ENCODE measurements at places on chromosomes 6 and 20.
A peak's percentile ranks its signal among the peaks of the same experiment; 100 is the strongest.

- no peak for DNase-seq
Measured at GRCh38 chr6:24865161-24865560, 66.4 kb upstream of the ARMH2 start.

GRCh38 chr20:53138454-53139262 lies 166.5 kb downstream of the TSHZ2 start:
- DNase-seq, result peak; percentile 64

- DNase-seq, result no peak
Measured at GRCh38 chr20:50887576-50887975, 43.7 kb downstream of the ADNP start.

DNA sequence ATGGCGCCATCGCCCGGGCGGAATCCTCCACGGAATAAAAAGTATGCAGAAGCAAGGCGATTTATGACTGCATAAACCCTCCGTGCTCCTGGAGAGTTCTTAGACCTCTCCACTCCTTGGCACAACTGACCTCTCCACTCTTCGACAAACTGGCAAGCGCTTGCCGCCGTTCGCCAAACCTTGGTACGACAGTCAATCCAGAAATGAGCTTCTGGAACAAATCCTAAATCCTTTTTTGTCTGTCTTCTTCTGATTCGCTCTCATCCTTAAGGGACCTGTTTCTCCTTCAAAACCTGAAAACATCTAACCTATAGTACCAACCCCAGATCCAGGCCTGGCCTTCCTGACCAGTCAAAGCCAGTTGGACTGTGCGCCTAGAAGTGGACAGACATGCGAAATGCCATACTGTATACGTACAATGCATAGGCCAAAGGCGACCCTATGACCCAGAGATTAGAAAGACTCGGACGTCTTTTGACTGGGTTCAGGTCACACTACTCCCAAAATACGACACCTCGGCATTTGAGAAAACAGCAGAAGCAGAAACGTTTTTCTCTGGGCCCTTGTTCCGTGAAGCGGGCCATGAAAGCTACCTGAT lies 59.4 kb downstream of the TRIM27 start:
- DNase-seq, result peak; percentile 76

DNA sequence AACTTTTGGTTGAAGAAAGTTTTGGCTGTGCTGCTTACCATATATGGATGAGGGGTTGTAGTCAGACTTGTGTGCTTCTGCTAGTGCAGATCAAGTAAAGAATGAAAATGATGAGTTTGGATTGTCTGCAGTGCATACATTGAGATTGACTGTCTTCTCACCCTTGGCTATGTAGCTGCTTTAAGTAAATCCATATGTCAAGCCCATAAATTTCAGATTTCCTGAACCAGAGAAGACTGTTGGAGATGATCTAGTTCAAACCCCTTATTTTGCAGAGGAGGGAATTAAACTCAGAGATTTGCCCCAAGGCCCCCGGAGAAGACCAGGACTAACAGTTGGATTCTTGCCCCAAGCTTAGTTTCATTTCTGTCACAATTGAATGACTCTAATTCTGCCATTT lies 67.2 kb downstream of the PKIB start:
- no peak for DNase-seq

DNA sequence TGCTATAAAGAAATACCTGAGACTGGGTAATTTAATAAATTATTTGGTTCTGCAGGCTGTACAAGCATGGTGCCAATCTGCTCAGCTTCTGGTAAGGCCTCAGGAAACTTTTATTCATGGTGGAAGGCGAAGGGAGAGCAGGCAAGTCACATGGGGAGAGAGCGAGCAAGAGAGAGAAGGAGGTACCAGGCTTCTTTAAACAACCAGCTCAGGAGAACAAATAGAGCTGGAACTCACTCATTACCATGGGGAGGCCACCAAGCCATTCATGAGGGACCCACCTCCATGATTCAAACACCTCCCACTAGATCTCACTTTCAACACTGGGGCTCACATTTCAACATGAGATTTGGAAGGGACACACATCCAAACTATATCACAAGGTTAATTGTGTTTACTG lies 44.9 kb upstream of the CRISP1 start:
- no peak for DNase-seq

DNA sequence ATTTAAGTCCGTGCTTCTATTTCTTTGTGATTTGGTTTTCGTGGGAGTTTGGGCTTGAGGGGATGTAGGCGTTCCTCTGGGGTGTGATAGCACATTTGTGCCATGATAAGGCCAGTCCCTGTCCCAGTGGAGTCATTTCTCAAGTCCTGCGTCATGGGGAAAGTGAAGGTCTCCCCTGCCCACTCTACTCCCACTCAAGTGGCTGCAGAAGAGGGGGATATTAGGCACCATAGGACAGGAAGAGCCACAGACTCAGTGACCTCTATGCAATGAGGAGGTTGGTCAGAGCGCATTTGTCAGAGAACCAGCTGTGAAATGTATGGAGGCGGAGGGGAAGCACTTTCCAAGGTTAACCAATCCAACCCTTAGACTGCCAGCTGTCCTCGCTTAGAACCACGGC lies 51.9 kb upstream of the EDN1 start:
- DNase-seq, result peak; percentile 4

GRCh38 chr6:152701081-152701862 lies 3.6 kb downstream of the MYCT1 start:
- DNase-seq, result no peak

- no peak for DNase-seq
Measured at GRCh38 chr6:12709116-12709515, 7.5 kb upstream of the PHACTR1 start.

GRCh38 chr6:225907-226306 lies 66.4 kb upstream of the DUSP22 start:
- DNase-seq, result no peak

DNA sequence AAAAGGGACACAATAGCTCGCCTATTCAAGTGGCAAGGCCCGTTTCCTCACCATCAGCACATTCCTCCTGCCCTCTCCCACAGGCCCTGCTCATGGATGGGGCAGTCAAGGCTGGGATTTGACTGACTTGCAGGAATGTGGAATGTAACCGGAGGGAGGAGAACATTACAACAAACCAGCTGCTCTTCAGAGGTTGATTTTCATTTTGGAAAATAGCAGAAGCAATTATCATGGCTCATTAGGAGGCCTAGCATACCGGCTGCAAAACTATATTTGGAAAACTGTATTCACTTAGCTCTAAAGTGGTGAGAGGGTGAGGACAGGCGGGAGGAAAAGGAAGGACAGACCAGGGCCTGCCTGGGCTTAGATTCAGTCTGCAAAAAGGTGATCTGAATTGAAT lies 283.7 kb downstream of the CD83 start:
- no peak for DNase-seq

DNA sequence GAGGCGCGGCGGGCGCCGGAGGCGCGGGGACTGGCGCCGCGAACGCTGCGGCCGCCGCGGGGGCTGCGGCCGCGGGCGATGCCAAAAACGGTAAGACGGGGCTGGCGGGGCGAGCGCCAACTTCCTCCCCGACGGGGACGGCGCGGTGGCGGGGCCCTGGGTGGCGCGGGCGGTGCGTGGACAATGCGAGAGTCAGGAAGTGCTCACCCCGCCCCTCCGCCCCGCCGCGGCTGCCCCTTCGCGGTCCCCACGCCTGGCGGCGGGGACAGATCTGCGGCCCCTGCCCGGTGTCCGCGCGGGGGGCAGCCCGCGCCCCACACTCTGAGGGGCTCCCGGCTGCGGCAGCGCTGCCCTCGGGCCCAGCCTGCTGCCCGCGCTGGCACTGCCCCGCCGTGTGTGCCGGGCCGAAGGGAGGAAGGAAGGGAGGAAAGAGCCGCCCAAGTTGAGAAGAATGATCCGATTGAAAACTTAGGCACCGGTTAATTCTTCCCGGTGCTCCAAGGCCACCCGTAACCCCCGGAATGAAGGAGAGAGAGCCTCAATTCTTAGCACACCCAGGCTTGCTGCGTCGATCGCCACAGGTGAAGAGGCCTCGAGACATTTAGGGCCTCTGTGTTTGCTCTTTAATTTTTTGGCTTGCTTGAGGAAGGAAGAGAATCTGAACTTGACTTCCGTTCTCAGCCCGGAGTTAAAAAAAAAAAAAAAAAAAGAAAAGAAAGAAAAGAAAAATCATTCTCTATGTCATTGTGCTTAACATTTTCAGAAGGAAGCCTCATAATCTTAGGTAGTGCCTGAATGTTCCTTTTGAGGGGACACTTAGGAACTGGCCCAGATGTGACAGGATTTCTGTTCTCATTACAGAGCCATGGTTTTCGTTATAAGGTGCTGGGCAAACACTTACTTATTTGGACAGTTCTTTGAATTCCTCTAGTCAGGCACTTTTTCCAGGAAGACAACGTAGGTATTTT lies 982 bp downstream of the HECA start:
- no peak for DNase-seq

GRCh38 chr6:161265554-161265953 lies 8.3 kb downstream of the AGPAT4 start:
- no peak for DNase-seq

DNA sequence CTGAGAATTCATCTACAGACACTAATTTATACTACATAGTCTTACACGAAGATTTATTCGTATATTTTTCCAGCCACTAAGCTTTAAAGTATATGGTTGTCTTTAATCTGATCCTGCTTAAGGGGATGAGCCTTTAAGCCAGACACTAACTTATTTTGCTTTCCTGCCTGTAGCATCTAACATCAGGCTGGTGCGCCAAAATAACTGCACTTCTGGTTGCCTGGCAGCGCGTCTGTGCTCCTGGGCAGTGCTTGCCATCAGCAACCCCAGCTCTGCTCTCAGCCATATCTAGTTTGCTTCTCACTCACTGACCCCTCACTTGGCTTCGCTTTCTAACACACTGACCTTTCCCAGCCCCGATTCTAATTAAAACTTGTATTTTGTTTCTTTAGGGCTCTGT lies 21.8 kb downstream of the HMGCLL1 start:
- no peak for DNase-seq
